Cerebellar nuclear complex (tissue), 1 donor: ENCODE measurements at places on chromosomes 2 and 18.
A peak's percentile ranks its signal among the peaks of the same experiment; 100 is the strongest.

- DNase-seq: no peak
Observed at GRCh38 chr2:223046470-223047040, 5.4 kb upstream of the KCNE4 start.

- no peak for DNase-seq
Observed at GRCh38 chr18:10937743-10938640, 211.4 kb downstream of the PIEZO2 start.

DNA sequence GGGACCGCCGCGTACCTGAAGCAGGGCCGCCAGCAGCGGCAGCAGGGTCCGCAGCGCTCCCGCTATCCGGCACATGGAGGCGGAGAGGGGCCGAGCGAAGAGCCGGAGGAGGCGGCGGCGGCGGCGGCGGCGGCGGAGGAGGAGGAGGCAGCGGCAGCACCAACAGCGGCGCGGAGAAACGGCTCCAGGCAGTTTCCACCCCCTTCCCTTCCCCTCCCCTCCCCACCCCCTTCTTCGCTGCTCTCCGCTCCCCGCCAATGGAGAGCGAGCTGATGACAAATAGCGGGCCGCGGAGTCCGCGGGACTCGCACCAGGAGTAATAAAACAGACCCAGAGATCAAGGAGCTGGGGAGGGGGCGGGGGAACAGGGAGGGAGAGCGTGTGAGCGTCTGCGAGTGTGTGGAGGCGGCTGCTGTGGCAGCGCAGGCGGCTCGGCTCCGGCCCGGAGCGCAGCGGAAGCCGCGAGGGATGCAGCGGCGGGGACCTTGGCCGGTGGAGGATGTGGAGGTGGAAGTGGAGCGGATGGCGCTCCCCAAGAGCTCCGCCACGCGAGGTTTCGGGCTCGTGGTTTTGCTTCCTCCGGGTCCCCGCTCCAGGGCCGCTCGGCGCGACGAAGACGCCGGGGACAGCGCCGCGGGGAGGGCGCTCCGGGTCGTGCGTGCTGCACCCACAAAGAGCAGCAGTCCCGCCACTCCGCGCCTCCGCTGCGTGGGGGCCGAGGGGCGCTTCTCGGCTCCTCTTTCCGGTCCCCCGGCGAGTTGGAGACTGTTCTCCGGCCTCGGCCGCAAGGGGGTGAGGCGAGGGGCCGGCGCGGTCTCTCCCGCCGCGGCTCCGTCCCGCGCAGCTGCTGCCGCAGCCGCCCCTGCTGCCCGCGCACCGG is at the start of gene CDH2:
Gene CDH2, minus strand, starts transcription at position 183 of the 880 bp plus-strand sequence. Its CDS starts 108 bp downstream, at position 75.
- DNase-seq: no peak

- DNase-seq: no peak
Observed at GRCh38 chr2:165801176-165801575, 7.1 kb upstream of the GALNT3 start.

- no peak for DNase-seq
Observed at GRCh38 chr2:226483745-226484619, 315.6 kb downstream of the IRS1 start.

GRCh38 chr2:96108151-96108540 is 8.2 kb downstream of the ADRA2B start:
- DNase-seq: no peak

GRCh38 chr2:240310645-240311044 is 124.8 kb upstream of the GPC1 start:
- no peak for DNase-seq

- DNase-seq: no peak
Observed at GRCh38 chr2:46260305-46260704, 36.9 kb upstream of the EPAS1 start.

- DNase-seq: no peak
Observed at GRCh38 chr2:160608599-160608998, 115.0 kb upstream of the RBMS1 start.

- no peak for DNase-seq
Observed at GRCh38 chr2:174473796-174474195, 13.0 kb downstream of the GPR155 start.

DNA sequence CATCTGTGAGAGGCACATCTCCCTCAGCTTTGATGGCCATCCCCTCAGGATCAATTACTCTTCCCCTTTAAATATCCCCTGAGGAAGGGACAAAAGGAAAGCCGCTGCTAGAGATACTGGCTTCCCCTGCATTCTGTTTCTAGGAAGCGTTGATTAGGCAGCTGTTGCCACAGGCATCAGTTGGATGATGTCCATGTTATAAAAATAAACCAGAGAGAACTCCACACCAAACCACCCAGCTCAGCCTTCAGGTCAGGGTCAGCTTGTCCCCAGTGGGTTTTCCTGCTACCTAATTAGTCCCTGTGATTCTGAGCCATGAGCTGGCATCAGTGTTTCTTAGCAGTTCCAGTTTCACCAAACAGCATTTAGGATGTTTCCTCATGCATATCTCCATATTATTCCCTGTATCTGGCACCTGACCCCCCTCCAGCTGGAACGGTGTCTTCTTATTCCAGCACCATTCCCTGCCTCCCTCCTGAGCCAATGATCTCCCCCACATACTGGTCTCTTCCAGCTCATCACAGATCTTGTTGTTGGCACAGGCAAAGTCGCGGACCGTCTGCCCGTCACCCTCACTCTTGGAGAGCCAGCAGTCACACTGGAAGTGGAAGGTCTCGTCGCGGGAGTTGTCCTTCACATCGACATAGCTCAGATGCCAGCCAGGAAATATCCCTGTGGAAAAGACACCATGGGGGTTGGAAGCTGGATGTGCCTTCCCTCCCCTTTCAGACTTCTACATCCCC is 168.4 kb downstream of the LOXHD1 start:
- DNase-seq: no peak

- DNase-seq: no peak
Observed at GRCh38 chr2:235806986-235807750, 313.3 kb downstream of the AGAP1 start.

- no peak for DNase-seq
Observed at GRCh38 chr2:130391872-130392670, 36.2 kb downstream of the PTPN18 start.

- no peak for DNase-seq
Observed at GRCh38 chr18:44635546-44635945, 45.1 kb upstream of the SETBP1 start.

DNA sequence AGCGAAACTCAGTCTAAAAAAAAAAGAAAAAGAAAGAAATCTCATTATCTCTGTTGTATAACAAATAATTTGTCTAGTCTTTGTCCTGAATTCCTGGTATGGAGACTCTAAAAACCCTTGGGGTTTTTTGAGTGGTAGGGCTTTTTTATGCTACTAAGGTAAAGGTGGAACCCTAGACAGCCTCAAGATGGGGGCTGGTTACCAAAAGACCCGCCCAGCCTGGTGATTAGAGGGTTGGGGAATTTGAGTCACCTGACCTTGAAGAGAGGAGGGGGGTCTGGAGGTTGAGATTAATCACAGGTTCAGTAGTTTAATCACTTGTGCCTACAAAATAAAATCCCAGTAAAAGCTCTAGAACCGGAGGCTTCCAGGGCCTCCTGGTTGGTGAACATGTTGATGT is 17.6 kb downstream of the SOWAHC start:
- no peak for DNase-seq

DNA sequence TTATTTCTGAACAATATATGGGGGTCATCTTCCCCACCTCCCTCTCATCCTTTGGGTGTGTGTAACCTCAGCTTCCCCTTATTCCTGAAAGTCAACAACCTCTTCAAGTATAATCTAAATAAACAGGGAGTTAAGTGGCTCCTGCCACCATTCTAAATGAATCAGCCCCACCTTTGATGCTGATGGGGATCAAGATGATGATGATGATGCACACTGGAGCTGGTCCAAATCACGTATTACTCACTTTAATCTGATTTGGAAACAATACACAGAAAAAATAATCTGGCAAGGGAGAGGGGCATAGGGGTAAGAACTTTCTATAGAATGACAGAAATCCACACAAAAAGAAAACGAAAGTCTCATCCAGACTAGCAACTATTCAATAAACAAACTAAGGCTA is 7.1 kb downstream of the ACVR1 start:
- DNase-seq: no peak

DNA sequence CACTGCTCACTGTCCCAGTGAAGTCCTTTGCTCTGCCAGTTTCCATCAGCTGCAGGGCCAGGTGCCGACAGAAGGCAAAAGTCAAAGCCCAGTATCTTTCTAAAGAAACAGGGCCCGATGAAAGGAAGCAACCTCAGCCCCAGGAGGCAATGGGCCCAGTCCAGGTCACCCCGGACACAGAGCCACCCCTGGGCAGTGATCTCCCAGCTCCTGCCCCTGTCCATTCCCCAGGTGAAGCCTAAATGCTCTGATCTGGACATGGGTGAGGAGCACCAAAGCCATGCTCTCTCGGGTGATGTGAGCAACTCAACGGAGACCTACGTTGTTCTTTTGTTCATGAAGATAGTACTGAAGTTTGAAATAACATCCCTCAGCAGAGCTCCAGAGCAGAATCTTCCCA is 61.6 kb downstream of the HDAC4 start:
- no peak for DNase-seq

- DNase-seq: no peak
Observed at GRCh38 chr2:20361893-20362292, 11.2 kb upstream of the PUM2 start.

- DNase-seq: no peak
Observed at GRCh38 chr2:119416299-119416923, 15.2 kb upstream of the TMEM37 start.

DNA sequence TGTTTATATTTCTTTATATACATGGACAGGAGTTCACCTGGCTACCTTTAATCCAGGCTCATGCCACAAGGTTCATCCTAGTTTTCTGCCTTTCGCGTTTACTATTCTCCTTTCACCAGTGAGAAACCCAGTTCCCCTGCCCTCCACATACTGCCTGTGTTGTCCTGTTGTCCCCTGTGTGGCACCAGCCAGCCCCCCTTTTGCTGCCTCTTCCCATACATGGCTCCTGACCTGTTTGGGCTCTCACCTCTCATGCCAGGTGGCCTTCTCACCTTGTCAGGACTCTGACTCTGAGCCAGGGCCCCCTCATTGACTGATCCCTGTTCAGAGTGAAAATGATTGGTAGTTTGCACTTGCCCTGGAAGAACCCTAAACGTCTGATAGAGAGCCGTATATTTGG is 13.6 kb downstream of the ASB1 start:
- DNase-seq: no peak

DNA sequence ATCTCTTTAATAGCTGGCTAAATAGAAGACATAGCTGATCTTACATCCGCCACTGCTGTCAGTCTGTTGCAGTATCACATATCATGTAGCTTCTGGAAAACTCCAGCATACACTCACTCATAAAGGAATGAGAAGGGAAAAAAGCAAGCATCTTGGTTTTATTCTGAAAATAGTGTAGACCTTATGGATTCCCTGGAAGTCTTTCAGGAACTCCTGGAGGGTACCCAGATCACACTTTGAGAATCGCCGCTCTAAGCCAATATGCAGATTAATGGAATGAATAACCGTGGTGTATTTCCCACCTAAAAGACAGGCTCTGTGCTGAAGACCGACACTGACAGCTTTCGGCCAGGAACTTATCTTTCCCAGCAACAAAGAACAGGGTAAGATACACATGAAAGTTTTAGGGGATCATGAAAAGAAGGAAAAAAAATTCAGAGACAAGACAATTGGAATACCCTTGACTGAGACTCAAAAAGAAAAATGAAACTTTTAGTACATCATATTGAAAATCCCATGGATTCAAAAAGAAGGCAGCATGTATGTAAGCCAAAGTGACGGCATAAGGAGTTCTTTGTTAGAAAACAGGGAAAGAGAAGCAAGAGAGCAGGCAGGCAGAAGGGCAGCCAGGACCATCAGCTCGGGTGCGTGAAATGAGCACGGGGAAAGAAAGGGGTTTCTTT is 56.4 kb upstream of the SEC11C start:
- DNase-seq: no peak

DNA sequence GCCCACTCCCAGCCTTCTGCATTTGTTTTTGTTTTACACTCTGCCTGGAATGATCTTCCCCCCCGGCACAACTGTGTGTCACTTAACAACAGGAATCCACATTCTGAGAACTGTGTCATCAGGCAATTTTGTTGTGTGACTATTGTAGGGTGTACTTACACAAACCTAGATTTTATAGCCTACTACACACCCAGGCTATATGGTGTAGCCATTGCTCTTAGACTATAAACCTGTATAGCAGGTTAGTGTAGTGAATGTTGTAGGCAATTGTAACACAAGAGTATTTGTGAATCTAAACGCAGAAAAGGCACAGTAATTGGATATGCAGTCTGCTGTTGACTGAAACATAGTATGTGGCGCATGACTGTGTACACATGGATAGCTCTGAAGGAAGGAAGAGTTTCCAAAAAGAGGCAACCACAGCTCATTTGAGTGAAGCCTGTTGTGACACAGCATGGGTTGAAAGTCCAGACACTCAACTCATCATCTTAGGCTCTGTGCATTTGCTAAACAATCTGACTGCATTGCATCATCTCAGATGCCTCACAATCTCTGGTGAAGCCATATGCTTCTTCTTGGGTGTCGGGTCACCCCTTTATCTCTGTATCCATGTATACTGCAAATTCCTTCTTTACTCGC is 506.6 kb upstream of the SPHKAP start:
- DNase-seq: no peak

- DNase-seq: no peak
Observed at GRCh38 chr2:181421464-181421863, 35.7 kb upstream of the ITGA4 start.

DNA sequence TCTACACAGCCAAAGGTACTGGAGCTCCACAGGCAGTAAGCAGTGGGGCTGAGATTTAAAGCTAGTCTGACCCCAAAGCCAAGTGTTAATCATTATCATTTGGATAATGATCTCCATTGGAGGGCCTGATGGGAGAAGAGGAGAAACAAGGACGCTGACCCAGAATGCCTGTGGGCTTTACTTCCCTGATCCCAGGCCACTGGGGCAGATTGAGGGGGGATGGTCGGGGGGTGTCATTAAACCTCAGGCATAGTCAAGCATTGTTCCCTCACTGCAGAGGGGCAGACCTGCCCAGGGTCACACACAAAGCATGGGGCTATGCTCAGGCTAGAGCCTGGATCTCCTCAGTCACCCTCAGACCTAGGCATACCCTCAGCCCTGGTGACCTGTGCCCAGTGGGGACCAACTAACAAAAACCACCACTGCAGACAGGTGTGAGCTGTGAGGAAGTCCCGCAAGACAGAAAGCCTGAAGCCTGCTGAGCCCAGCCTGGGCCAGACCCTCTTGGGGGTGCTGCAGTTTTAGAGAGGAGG is 53.4 kb downstream of the SDC1 start:
- no peak for DNase-seq

GRCh38 chr2:81858998-81859397 is 1554.4 kb upstream of the LRRTM1 start:
- no peak for DNase-seq

GRCh38 chr2:71524476-71524875 is 71.1 kb downstream of the DYSF start:
- no peak for DNase-seq

GRCh38 chr2:96960153-96960961 is 26.0 kb downstream of the FAM178B start:
- DNase-seq: peak; percentile 84

DNA sequence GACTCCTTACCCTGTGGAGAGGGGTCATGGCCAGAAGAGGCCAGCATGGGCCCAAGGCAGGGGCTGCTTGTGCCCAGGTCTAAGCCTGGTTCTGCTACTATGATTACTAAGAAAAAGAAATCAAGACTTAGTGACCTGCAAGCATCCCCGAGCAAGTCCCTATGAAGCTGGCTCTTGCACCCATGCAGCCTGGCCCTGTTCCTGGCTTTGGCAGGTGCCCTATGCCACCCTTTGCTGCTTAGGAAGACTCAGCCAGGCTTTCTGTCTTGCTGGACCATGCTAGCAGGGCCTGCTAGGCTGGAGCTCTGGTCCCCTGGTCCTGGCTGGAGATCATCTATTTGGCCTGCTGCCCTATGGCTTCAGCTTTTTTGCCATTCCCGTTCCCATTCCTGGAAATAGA is 309.4 kb upstream of the EPAS1 start:
- DNase-seq: no peak

- no peak for DNase-seq
Observed at GRCh38 chr2:36500072-36500471, 97.9 kb downstream of the FEZ2 start.
